ENCODE measurements at places on chromosomes 2 and 18.

DNA sequence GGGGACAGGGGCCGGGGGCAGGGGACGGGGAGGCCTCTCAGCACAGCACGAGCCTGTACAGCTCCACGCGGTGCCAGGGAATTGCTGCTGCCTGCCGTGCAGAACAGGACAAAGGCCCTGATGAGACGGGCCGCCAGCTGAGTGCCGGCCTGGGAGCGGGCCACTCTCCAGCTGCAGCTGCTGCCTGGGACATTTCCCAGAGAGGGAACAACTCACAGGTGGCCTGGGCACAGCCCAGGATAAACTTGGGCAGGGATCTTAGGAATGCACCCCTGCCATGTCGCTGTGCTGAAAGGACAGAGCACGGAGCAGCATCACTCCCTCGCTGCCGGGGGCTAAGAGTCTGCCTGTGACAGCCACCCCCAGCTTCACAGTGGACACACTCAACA lies 38.8 kb downstream of the CENPO start:
- peak; percentile 76 for DNase-seq

DNA sequence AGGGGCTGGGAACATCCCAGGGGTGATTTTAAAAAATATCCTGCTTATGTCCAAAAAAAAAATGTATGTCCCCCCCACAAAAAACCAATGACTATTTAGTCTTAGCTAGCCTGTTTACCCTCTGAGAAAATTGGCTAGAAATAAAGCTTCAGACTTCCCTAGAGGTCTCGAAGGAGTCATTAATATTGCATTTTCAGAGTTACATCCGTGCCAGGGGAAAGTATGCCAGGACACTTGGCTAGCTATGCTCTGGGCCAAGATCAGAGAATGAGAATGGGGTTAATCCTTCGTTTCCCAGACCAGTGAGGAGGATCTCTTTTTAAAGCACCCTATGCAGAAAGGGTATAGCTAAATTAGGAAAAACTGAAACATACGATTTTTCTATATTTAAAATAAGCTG lies 183.6 kb downstream of the MC4R start:
- DNase-seq = no peak

DNA sequence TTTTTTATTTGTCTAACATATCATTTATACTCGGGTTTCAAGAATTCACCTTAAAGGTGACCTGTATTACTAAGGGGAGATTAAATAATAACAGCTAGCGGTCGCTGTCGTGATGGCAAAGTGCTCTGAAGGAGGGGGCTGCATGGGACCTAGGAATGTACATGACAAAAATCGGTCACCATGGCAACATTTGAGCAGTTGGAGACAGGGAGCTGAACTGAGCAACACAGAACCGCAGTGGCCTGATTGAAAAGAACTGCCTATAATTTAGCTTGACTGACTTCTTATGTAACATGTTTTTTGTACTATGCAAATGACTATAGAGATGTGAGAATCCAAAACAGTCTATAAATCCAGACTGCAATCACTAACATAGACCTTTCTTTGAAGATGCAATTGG lies 34.3 kb upstream of the EPHA4 start:
- no peak for DNase-seq

- no peak for DNase-seq
Measured at GRCh38 chr2:142415461-142415860, 284.6 kb upstream of the LRP1B start.

DNA sequence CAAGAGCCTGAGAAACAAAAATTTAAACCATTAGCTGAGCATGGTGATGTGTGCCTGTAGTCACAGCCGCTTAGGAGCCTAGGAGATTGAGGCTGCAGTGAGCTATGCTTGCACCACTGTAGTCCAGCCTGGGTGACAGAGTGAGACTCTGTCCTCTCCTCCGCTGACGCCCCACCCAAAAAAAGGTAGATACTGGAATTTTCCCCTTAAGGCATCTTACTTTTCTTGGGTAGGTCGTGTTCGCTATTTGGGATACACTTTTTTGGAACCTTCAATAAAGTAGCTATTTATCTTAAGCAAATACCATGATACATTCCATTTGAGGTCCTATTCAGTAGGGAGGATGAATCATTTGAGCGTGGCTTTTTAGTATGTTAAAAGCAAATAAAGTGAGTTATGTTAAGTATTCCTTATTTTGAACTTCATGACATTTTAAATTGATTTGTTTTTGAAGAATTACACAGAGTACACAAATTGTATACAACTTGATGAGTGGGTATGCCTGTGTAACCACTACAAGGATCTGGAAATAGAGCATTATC lies 38.7 kb downstream of the RALBP1 start:
- no peak for DNase-seq

- no peak for DNase-seq
Measured at GRCh38 chr2:122734766-122735424, 979.4 kb downstream of the TSN start.

DNA sequence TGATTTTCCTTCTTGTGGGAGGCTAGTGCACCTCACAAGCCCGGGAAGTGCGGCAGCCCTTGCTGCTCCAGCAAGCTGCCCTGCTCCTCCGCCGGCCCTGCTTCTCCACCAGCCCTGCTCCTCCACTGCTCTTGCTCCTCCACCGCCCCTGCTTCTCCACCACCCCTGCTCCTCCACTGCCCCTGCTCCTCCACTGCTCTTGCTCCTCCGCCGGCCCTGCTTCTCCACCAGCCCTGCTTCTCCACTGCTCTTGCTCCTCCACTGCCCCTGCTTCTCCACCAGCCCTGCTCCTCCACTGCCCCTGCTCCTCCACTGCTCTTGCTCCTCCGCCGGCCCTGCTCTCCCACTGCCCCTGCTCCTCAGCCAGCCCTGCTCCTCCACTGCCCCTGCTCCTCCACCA lies 95.6 kb downstream of the NDUFA10 start:
- DNase-seq = no peak

Data from left forelimb (tissue), 1 donor.